ENCODE measurements at places on chromosomes 16 and 17.

DNA sequence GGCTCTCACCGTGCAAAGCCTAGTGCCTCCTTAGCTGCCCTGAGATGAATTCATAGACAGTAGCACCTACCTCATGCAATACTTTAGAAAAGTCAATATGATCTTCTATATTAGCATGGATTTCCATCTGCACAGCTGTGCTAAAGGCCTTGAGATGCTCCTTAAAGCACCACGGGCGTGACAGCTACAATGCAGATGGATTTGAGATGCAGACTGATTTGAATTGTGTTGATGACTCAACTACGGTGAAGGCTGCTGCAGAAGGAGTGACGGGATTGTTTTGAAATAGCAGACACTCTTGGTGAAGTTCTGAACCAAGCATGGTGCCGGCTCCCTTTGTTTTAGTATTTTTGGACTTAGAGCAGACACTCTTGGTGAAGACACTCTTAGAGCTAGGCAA is 88.2 kb downstream of the SPECC1 start:
- no peak for DNase-seq

GRCh38 chr17:78527345-78527744 is 49.9 kb downstream of the DNAH17 start:
- DNase-seq = no peak

DNA sequence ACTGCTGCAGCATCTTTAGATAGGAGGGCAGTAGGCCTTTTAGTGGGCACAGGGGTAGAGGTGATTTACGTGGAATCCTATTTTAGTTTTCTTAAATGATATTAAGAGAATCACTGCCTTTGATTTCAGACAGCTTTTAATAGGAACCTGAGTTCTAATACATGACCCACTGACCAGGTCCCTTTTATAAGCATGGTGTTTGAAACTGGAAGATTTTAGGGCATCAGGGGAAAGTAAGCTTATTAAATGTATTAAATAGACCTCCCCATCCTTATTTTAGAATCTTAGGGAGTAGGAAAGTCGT is 2.0 kb downstream of the MSL1 start:
- DNase-seq = no peak

GRCh38 chr16:13120091-13120490 is 218.7 kb downstream of the SHISA9 start:
- no peak for DNase-seq

DNA sequence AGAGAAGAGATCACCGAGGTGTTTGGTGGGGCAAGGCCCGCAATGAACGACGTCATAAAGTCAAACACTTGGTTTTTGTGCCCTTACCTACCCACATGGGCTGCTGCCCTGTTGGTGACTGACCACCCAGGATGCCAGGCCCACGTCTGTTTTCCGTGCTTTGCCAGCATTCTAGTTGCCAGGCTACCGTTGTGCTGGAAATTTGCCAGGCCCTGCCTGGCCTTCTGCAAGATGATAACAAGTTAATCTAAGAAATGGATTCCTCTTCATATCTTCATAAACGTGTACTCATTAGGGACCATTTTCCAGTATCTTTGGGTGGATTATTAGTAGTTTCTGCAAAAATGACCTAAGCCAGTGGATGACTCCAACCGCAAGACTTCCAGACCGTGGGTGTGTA is 35.4 kb downstream of the SLC6A4 start:
- no peak for DNase-seq

- DNase-seq = no peak
Observed at GRCh38 chr17:44766409-44767038, 7.7 kb downstream of the ADAM11 start.

DNA sequence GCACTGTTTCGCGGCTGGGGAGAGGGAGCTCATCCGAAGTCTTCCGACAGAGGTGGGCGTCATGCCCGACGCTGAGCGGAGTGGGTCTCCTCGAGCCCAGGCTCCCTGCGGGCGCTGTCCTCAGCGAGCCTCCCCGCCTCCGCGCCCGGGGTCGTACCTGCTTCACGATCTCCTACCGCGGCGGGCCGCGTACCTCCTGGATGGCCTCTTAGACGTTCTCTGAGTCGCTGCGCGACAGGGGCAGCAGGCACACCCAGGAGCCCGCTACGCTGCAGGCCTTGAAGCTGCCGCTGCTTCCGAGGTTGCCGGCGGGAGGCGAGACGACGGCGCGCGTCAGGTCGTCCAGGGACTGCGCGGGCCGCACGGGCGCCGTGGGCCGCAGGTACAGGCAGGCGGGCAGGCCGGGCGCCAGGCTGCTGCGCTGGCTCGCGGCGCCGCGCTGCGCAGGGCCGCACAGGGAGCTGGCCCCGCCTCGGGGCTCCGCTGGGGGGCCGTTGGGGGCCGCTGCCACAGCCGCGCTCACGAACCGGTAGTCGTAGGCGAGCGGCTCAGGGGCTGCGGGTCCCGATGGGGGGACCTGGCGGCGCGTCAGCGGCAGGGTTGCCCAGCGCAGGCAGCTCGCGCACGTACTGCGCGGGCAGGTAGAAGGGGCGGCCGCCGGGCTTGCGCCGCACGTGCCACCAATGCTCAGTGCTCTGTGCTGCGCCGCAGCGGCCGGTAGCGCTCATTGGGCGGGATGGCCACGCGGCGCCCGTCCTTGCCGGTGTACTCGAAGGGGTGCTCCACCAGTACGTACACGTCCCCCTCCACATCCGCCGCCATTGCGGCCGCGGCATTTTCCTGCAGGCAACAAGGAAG is 116.4 kb upstream of the SMURF2 start:
- no peak for DNase-seq

DNA sequence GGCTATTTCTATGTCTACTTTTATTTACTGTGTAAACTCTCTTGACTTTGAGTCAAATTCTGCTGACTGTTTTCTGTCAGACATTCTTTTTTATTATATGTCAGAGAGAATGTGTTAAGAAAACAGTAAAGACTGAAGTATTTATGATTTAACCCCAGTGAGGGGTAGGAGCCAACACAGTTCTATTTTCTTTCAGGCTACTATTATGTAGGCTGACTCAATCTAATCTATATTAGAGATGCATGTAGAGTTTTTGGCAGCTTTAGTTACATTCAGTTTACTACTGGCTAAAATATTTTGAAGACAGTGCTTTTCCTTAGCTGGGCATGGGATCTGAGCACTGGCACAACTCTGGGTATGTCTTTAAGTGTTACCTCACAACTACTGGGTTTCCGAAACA is 1108.0 kb downstream of the CDH11 start:
- DNase-seq = no peak

- DNase-seq = no peak
Observed at GRCh38 chr16:23952128-23952970, 116.6 kb downstream of the PRKCB start.

- no peak for DNase-seq
Observed at GRCh38 chr17:68184816-68185436, 62.9 kb upstream of the AMZ2 start.

- no peak for DNase-seq
Observed at GRCh38 chr16:79001156-79001967, 599.2 kb downstream of the MAF start.

DNA sequence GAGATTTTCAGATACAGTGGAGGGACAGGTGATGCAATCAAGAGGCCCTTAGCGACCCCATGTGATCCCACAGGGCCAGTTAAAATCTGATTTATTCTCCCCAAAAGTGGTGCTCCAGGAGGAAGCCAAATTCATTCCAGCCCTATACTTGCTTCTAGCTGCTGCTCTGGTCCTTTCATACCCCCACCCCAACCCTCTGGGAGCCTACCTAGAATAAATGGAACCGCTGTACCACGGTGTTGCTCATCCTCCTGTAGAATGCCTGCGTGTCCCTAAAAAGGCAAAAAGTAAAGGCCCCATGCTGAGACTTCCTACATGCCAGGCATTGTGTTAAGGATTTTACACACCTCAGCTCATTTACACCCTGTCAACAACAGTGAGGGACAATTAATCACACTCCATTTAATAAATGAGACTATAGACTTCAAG is 2.0 kb upstream of the RASL10B start:
- DNase-seq = no peak

GRCh38 chr17:48564188-48565021 is 13.7 kb downstream of the HOXB4 start:
- no peak for DNase-seq
